Mesenchymal stem cell (in vitro differentiated cells and primary cell): ENCODE measurements at places on chromosomes 7 and 10.

GRCh38 chr7:130632111-130632510 is 36.4 kb downstream of the COPG2 start:
- peak; percentile 36 for DNase-seq
- no peaks in the 10 kb centered on the region for H3K36me3 ChIP-seq
- H3K27ac ChIP-seq, result no peak overlapping the region
- H3K27me3 ChIP-seq, result no peaks in the 10 kb centered on the region

- no peaks in the 10 kb centered on the region for H3K27me3 ChIP-seq
- DNase-seq, result peak; percentile 31
- H3K36me3 ChIP-seq, result no peaks in the 10 kb centered on the region
- no peaks in the 10 kb centered on the region for H3K4me1 ChIP-seq
- no peak overlapping the region for H3K4me3 ChIP-seq
Observed at GRCh38 chr10:51937308-51938140, 238.1 kb upstream of the CSTF2T start.

DNA sequence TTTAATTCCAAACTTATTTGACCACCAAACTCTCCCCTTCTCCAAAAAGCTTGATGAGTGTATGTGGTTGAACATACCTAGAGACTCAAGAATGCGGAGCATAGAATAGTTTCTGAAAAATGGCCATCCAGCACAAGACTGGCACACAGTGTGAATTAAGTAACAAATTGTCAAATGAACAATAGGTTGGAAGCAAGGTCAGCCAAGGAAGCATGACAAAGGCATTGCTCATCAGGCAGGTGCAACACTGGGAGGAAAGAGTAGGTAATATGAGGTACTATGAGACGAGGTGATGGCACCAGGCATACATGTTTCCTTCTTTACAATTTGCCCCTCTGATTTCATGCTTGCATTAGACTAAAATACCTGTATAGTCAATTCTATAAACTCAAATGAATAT is 73.7 kb downstream of the DKK1 start:
- H3K36me3 ChIP-seq, result no peaks in the 10 kb centered on the region
- H3K27me3 ChIP-seq, result no peaks in the 10 kb centered on the region
- no peak for DNase-seq
- H3K4me1 ChIP-seq, result no peaks in the 10 kb centered on the region

DNA sequence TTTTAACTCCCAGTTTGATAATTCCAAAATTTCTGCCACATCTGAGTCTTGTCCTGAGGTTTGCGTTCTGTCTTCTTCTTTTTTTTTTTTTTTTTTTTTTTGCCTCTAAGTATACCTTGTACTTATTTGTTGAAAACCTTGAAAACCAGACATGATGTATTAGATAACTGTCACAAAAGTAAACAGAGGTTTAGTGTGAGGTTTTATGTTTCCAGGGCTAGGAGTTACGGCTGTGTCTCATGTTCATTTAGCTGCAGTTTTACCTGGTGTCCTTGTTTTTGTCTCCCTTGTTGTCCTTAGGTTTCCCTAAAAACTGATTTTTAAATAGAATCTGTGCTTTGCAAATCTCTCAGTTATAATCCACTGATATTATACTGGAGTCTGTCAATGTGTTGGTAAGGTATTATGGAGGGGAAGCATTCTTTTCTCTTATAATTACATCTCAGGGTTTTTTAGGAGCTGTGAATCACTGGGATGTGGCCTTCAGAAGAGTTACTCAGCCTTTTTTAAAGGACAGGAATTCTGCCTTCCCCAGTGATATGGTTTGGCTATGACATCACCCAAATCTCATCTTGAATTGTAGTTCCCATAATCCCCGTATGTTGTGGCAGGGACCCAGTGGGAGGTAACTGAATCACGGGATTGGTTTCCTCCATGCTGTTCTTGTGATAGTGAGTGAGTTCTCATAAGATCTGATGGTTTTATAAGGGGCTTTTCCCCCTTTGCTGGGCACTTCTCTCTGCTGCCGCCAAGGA is 95.0 kb downstream of the CDCA7L start:
- H3K27ac ChIP-seq, result no peak overlapping the region
- H3K4me1 ChIP-seq, result no peaks in the 10 kb centered on the region
- DNase-seq, result no peak
- no peaks in the 10 kb centered on the region for H3K27me3 ChIP-seq

DNA sequence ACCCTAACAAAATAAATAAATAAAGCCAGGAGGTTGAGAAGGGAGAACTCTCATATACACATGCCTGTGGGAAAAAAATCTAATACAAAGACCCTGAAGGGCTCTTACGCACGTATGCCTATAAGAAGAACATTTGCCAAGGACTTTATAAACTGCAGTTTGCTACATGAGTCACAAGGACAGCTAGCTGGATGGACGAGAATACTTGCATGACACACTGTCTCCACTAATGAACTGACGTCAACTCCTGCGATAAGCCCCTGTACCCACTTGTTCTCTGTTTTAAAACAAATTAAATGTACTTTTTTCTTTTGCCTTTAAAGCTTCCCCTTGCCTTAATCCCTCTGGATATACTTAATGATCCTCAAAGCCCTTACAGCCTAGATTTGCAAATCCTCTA is 374.6 kb upstream of the GHITM start:
- H3K36me3 ChIP-seq, result no peaks in the 10 kb centered on the region
- H3K27ac ChIP-seq, result no peak overlapping the region
- H3K4me3 ChIP-seq, result no peak overlapping the region

GRCh38 chr10:69492091-69492745 is 41.0 kb downstream of the TSPAN15 start:
- no peak for DNase-seq
- no peak overlapping the region for H3K27ac ChIP-seq
- no peaks in the 10 kb centered on the region for H3K36me3 ChIP-seq
- H3K4me3 ChIP-seq, result no peak overlapping the region
- H3K27me3 ChIP-seq, result peaks cover 8% of the 10 kb centered on the region
- peaks cover 2% of the 10 kb centered on the region for H3K4me1 ChIP-seq
